Muscle of arm (tissue), 14 donors: ENCODE measurements at places on chromosomes 11 and 22. TPM values are rescaled to one million over a fixed set of nuclear protein-coding genes. Genes with fewer than 3 reads are reported as not detected.

DNA sequence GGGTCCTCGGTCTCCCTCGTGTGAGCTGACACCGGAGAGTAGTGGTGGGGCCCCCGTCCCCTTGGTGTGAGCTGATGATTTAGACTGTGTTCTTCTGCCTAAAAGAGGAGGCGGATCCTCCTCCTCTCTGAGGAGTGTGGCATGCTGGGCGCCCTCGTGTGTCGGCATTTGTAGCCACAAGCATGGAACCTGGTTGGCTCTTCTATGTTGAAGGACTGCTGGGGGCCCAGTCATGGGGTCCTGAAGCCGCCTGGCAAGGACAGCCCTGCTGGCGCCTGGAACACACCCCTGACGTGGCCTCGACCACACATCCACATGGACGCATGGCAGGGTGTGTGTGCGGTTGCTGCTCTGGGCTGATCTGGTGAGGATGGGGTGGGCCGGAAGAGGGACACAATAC is 50.2 kb downstream of the AP2A2 start:
- peak; percentile 33 for DNase-seq

DNA sequence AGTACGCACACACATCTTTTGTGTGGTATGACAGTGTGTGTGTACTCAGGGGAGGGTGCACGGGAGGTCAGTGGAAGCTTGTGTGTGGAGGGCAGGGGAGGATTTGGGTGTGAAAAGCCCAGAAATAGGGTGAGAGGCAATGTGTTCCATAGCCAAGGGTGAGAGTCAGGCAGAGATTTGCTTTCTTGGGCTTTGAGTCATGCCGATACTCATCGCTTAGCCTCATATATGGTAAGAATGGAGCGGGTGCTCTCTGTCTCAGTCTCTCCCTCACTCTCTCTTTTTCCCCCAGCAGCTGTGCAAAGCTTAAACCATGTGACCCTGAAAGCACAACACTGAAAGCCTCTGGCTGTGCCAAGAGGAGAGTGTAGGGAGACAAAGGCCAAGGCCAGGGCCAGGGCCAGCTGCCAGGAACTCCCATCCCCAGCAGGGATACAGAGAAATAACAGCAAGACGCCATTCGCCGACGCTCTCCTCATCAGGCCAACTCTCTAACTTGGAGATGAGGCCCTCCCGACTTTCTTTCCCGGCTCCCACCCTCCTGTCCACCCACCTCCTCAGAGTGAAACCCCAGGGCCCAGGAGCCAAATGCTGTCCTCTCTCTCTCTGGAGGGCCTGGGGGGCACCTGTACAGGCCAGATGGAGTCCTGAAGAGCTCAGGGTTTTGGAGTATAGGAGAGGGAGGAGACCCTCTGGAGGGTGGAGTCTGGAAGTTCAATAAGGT is 20.3 kb upstream of the MICAL3 start:
- no peak for DNase-seq

MB gene
- 207 TPM for polyA plus RNA-seq

- DNase-seq, result no peak
Observed at GRCh38 chr11:77035580-77035979, 1.4 kb downstream of the B3GNT6 start.

DNA sequence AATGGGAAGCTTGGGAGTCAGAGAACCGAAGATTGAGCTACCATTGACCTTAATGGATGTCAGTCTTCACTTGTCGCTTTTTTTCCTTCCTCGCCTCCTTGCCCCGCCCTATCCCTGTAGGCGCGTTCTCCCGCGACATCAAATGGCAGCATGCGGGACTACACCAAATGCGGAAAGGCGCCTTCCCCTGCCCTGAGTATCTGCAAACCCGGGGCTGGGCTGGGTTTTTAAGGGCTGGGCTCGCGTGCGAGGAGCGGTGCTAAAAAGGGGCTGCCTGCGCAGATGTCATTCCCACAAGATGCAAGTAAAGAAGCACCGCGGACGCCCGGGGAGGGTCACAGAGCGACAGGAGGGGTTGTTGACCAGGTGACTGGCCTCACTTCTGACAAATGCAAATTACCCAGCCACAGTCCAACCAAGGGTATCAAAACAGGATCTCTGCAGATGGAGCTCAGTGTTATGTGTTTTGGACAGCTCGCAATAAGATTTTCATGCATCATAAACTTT is 4.7 kb upstream of the FAM111B start:
- DNase-seq, result peak; percentile 28

GRCh38 chr11:105152021-105152512 is 12.5 kb upstream of the CARD18 start:
- no peak for DNase-seq

- no peak for DNase-seq
Observed at GRCh38 chr22:42287174-42287890, 16.9 kb upstream of the TCF20 start.

FXYD2 gene
- not detected for polyA plus RNA-seq

- no peak for DNase-seq
Observed at GRCh38 chr11:496834-497564, 10.0 kb downstream of the RNH1 start.
